GM13977 (cell line): ENCODE measurements at places on chromosomes 11 and 22.

DNA sequence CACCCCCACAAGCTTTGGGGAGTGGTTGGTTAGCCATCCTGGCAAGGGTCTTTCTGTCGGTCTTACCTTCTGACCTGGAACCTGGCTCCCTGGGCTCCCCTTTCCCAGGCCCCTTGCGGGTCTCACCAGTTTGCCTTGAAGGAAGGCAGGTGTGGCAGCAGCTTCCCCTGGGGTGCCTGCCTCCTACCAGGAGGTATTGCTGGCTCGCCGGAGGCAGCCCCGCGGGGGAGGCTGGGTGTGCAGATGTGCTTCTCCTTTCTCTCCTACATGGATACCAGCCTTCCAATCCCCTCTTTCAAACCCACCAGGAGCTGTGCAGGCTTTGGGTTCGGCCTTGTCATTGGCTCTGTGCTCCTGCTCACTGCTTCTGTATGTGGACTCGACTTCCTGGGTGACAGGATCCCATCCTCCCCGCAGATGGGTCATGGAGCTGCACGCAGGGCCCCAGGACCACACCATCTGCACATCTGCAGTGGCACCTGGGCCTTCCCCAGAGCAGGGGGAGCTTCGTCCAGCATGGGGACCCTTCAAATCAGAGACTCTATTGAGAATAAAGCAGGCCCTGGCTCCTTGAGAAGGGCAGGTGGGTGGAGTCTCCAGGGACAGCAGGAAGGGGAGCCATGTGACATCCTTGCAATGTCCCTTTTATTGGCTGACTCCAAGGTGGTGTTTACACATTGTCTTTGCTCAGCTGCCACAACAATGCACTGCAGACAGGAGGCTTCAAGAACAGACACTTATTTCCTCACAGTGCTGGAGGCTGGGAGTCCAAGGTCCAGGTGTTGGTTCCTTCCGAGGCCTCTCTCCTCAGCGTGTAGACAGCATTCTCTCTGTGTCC lies 592.0 kb downstream of the BRD1 start:
- DNase-seq, result no peak

DNA sequence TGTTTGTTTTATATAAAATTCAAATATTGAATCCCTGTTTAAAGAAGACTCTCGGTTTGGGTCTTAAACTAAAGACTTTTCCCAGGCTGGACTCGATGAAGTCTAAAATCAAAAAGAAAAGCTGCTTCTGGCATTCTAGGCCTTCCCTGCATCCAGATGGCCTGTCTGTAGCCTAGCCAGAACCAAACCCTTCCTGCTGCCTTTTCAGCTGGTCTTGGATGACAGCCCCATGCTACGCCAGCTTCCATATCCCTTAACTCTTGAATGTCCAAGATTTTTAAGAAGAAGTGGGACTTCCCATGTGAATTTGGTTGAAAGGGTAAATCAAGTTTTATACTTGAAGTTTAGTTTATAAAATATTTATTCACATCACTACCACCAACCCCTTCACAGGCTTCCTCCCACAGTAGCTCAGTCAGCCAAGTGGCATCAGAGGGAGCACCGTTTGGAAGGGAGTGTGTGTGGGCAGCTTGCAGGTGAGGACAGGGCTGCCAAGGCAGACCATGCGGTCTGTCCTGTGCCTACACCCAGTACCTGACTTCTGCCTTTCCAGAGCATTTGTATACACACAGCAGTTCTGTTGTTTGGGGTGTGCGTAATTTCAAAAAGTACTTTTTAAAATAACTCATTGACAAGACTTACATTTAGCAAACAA lies 18.2 kb upstream of the PSMA1 start:
- DNase-seq, result no peak

DNA sequence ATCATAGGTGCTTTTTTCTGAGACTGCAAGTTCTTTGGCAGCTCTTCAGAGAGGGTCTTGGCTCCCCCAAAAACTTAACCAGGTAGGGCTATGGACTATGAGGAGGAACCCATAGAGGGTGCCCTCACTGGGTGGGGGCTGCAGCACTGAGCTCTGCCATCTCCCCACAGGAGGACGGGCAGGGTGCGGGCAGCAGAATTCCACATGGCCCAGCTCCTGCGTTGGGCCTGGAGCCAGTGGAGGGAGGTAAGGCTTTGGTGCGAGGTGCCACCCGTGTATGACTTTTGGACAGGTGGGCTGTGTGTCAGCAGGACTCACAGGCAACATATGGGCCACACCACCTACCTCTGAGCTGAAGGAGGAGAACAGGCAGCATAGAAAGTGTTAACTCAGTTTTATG lies 58.4 kb downstream of the PISD start:
- no peak for DNase-seq

GRCh38 chr11:68026391-68027105 lies 3.9 kb upstream of the NDUFS8 start:
- no peak for DNase-seq

GRCh38 chr11:42992594-42992993 lies 319.2 kb upstream of the API5 start:
- DNase-seq, result no peak

DNA sequence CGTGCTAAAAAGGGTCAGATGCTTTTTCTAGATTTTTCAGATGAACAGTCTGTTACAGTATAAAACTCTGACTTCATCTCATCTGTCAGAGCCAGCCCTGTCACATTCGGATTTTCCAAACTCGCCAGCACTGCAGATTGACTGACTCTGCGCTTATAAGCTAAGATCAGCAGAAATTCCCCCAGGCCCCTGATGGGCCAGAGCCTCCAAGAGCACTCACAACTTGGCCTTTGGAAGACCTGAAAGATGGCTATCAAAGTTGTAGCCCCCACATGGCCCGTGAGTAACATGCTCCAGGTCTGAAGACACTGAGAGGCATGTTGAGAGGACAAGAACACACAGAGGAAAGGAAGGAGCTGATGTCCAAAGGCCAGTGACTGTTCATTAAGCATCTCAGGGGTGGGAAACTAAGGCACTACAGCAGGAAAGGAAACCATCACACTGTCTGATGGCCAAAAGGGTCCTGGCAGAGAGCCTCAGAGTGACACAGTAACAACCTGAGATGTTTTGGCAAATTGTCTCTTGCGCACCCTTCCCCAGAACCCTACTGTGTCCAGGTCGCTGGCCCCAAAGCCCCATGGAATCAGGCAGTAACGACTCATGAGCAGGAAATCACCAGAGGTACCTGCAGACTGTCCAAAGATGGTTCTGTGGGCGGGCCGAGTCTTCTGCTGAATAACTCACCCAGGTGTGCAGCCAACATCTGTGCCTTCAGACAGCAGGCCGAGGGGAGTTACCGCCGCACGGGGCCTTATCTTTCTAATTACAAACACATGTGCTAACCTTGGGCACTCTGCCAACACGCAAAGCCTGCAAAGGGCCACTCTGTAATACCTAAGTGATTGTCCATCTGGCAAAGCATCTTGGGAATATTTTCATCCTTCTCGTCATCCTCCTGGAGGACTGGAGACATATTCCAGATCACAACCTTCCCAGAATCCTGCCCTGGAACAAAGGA lies 23.6 kb downstream of the HIRA start:
- DNase-seq, result no peak

GRCh38 chr11:122923302-122923701 lies 40.7 kb downstream of the JHY start:
- DNase-seq, result no peak

- DNase-seq, result no peak
Measured at GRCh38 chr11:117933930-117934329, 4.7 kb upstream of the TMPRSS13 start.

- DNase-seq, result no peak
Measured at GRCh38 chr22:48218889-48219420, 1456.5 kb downstream of the TBC1D22A start.

- no peak for DNase-seq
Measured at GRCh38 chr11:113247966-113248365, 66.4 kb upstream of the TTC12 start.

DNA sequence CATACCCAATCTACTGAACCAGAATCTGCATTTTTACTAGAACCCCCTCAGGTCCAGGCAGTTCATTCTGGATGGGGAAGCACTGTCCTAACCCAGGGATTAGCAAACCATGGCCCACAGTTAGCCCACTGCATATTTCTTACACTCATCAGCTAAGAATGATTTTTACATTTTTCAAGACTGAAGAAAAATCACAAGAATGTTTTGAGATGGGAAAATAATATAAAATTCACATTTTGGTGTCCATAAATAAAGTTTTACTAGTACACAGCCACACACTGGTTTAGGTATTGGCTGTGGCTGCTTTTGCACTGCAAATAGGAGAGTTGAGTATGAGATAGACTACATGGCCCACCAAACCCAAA lies 59.4 kb downstream of the PPFIBP2 start:
- DNase-seq, result no peak

DNA sequence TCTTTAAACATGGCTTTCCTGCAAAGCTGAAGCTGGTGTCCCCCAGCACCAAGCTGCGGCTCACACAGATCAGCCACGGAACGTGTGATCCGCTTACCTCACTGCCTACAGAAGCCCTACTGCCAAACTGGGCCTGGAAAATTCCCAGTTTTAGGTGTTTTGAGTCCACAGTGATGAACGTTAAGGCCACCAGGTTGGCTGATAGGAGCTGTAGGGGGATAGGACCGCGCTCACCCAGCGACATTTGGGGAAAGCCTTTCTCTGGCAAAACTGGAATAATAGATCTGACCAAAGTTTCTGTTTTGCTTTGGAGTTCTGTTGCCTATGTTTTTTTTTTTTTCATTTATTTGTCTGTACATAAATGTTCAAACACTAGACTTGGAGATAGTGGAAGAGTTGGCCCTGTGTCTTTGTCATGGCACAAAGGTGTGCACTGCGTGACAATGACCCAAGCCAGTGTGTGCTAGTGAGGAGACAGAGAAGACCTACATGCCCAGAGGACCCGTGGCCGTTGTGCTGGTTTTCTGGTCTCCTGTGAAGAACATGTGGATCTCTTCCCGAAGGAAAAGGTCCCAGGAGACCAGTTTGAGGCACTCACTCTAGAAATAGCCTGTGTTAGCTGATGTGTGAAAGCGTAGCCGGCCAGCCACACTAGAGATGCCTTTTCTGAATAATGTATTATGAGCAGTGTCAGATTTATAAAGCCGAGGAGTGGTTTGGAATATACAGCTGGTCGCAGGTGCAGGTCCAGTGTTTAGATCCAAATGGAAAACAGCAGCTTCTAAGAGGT lies 15.0 kb downstream of the ASPHD2 start:
- DNase-seq, result no peak

GRCh38 chr11:129143335-129143734 lies 48.8 kb downstream of the ARHGAP32 start:
- no peak for DNase-seq

- DNase-seq, result no peak
Measured at GRCh38 chr22:38077595-38077994, 6.4 kb downstream of the SLC16A8 start.

- DNase-seq, result no peak
Measured at GRCh38 chr11:94000659-94001058, 20.5 kb upstream of the HEPHL1 start.

DNA sequence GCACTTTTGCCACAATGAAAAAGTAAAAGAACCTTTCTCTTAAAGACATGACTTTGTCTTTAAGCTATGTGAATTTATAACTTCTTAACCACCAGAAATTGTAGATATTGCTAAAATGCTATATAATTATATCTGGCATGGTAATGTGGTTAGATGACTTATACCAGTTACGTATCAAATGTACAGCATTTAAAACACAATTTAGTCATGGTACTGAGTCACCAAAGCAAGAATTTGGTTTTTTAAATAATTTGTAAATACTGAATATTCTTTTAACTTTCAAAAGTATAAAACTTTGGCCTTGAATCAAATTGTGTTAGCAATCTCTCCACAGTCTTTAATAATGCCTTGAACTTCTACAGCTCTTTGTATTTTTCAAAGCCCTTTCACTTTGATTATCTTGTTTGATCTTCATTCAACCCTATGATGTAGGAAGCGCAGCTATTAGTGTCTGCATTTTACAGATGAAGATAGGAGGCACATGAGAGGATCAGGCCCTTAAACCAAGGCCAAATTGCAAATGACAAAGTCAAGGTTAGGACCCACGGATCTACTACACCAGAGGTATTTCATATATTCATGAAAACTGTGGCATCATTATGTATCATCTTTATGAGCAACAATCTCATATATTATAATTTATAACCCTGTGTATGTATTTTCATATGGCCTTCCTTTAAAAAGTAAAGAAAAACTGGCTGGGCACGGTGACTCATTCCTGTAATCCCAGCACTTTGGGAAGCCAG lies 4.4 kb upstream of the SYTL2 start:
- no peak for DNase-seq

- DNase-seq, result no peak
Measured at GRCh38 chr11:7546324-7546791, 32.6 kb downstream of the PPFIBP2 start.

DNA sequence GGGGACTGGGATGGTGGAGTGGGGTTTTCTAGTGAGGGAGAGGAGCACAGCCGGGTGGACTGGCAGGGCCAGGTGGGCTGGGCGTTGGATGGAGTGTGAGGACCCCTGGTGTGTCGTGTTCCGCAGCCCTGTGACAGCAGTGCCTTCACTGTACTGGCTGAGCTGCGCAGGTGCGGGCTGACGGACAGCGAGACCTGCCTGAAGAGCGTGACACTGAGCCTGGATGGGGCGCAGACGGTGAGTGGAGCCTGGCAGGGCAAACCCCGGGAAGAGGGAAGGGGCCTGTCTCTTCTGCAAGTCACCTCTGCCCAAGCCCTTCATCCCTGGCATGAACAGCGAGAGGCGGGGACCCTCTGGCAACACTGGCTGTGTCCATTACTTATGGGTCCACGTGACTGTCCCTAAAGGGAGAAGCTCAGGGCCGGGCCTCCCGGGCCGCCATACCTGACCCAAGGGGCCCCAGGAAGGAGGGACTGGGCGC lies 10.0 kb downstream of the MUC5AC start:
- DNase-seq, result no peak

DNA sequence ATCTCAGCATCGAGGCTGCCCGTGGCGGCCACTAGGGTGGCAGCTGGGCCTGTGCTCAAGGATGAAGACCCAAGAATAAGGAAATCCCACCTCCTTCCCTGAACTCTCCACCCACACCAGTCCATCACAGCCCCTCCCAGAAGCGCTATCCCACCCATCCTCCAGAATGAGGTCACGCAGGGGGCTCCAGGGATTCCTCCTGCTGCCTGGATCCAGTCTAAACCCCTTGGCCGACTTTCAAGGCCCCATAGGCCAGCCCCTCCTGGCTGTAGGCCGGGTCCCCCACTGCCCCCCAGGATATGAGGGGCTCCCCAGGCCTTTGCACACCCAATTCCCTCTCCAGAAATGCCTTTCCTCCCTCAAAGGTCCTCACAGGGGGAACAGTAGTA lies 19.0 kb upstream of the SCGB1A1 start:
- DNase-seq, result no peak

GRCh38 chr11:13110929-13111812 lies 102.1 kb downstream of the RASSF10 start:
- DNase-seq, result no peak

- DNase-seq, result no peak
Measured at GRCh38 chr11:94882931-94883330, 90.4 kb downstream of the CWC15 start.
